ENCODE measurements at places on chromosomes 4 and X.

DNA sequence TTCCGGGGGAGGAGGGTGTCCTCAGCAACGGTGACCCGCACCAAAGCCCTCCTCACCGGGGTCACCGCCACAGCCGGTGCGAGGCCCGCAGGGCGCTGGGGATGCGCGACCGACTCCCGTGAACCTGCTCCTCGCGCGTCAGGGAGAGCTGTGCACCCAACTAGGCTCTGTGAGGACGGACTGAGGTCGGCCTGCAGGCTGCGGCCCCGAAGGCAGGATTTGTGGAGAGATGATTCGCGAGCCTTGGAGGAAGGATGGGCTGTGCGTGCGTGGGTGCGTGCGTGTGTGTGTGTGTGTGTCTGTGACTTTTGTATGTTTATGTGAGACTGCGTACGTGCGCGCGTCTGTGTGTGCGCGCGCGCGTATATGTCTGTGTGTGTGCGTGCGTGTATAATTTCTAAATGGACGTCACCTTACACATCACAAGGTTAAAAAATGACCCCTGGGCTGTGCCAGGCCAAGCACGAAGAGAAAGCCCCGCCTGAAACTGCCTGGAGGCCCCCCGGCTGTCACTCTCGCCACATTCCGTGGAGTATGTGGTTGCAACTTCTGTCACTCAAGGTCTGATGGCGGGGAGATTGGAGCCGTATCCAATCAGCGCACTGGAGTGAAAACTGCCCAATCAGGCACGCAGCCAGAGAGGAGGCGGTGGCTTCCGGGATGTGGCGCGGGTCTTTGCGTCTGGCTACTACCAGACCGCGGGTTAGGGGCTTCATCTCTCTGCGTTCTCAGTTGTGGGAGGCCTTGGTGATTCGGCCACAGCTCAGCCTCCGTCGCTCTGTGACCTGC, at the start of gene ZNF141:
ZNF141 (plus strand) TSS at position 672 of the 789 bp plus-strand sequence. CDS start 170 bp downstream, outside the sequence.
- DNase-seq = peak; percentile 78

GRCh38 chr4:1488831-1489638, 82.8 kb upstream of the NKX1-1 start:
- peak; percentile 9 for DNase-seq

DNA sequence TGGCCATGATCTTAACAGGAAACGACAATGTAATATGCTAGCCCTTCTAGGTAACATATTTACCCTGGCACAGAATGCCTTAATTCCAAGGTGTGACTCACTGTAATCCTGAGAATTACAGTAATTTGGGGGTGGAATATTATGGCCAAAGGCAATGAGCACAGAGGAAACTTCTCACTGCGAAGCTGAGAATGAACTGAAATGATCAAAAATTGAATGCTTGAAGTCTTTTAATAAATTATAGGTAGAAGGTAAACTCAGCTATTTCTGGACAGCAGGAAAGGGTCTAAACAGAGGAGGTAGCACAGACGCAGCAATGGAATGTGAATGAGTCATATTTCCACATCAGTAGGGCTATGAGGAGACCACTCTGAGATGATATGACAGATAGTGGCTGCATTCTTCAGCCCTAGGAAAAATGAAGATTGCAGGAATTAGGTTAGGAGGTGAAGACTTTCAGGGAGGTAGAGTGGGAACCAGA, 312.6 kb downstream of the PACRGL start:
- DNase-seq = no peak

DNA sequence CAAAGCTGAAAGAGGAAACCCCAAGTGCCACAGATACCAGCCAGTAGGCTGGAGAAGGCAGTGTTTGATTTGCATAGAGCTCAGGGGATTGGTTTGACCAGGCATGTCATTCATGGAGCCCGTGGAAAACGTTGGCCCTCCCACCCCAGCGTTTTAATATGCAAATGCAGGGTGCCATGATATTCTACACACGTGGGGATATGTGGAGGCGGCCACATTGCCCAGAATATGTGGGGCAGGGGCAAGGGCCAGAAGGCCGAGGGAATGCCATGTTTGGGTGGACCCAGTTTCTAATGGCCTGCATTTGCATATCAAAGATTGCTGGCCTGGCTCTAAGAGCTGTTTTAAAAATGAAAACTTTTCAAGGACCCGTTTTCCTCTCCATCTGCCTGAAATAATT, 71.1 kb downstream of the MAP9 start:
- DNase-seq = no peak

DNA sequence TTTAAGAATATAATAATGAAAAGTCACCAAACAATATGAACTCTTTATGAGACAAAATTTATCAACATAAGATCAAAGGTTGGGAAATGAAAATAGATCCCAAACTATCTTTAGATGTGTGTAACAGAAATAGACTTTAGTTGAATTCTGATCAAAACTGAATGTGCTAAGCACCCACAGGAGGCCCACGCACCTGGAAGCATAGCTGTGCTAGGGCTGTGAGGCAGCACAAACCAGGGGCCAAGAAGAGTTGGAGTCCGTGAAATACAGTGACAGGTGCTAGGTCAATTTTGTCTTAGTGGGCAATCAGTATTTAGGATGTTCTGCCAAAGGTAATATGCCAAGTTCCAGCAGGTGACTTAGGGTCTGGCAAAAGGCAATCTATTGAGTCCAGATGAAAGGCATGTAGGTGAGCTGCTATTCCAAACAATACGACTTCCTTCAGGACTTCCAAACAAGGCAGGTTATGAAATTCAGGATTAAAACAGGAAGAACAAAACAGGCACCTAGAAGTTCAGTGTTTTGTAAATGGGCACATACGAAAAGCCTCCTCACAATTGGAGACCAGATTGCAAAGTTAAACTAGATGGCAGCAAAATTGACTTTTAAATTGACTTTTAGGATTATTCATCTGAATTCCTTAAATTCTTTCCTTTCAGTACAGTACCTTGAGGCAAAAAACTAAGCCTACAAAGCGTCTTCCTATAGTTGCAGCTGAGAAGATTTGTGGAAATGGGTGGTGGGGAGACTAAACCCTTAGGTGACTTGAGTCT, 4.7 kb upstream of the PCDH18 start:
- no peak for DNase-seq

DNA sequence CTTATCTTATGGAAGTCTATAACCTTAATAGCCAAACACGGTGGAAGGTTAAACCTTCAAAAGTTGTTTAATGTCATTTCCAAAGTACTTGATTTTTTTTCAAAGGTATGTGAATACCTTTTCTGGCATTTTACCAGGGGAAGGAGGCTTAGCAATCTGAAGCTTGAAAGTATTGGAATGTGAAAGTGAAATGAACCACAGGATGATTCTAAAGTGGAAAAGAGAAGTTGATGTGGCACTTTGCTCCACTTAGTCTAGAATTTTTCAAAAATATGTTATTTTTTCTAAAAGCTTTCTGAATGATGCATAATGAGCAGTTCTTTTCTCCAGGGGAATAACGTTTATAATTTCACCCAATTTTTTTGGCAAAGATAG, 19.2 kb downstream of the PI4K2B start:
- no peak for DNase-seq

DNA sequence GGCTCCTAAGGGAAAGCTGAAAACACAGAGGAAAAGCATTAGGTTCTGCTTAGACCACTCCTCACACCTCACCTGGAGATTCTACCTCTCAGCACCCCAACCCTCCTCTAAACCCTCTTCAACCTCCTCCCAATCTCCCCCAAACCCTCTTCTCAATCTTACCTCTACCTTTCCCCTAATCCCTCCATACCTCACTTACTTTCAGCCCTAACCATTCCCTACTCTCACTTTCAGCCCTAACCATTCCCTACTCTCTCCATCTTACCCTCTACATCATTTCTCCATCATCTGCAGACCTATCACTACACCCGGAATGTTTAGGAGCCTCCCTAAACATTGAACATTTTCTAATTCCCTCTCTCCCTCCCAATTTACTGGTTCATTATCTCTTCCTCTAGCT, 3.5 kb downstream of the RTL3 start:
- DNase-seq = no peak

GRCh38 chr4:138163171-138163570, 79.0 kb downstream of the SLC7A11 start:
- DNase-seq = no peak

- no peak for DNase-seq
Measured at GRCh38 chr4:41177016-41177415, 37.3 kb downstream of the APBB2 start.

- no peak for DNase-seq
Measured at GRCh38 chrX:20472148-20472547, 205.4 kb upstream of the RPS6KA3 start.

DNA sequence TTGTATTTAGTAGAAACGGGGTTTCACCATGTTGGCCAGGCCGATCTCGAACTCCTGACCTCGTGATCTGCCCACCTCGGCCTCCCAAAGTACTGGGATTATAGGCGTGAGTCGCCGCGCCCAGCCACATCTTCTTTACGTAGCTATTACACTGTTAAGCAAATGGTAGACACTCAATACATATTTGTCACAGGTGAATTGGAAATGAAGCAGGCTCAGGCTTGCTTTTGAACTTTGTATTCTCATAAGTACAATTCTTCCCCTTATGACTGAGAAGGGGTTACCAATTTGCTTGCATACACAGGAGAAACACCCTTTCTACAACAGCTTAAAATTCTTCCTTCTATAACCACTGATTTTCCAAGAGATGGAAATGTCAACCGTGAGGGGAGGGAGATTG, 787 bp upstream of the SRPX2 start:
- DNase-seq = no peak

DNA sequence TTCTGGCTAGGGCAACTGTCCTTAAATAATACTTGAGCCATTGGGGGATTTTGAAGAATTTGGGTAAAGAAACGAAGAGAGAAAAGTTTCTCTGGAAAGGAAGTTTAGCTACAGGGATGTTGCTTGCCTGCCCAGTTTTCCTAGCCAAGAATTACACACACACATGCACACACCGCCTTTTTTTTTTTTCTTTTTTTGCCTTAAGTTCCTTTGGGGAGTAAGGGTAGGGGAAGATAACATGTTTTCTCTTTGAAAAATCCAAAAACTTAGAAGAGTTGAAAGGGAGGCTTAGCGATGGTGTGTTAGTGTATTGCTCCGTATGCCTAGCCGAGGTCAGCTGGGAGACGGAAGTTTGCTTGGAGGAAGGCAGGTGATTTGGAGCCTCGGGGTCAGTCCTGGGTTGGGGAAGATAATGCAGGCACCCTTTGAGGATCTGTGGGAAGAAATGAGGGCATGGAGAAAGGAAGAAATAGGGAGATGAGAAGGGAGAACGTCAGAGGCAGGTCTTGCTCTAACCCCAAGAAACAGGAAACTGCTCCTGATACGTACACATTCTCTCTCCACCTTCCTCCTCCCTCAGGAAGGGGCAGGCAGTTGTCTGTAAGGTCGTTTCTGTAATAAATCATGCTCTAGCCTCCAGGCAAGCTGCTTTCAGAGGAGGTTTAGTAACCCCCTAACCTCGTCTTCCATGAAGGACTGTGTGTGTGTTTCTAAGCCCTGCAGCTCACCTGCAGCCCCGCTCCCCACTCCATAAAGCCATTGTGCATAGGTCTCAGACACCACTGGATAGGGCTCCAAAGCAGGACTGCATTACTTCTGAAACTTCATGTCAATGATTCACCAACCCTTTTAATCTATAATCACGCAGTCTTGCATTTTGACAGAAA, 10.5 kb downstream of the KLF3 start:
- no peak for DNase-seq

GRCh38 chrX:120457766-120458180, 11.3 kb downstream of the LAMP2 start:
- DNase-seq = no peak

GRCh38 chrX:18725310-18725943, 18.0 kb downstream of the PPEF1 start:
- DNase-seq = no peak

- DNase-seq = no peak
Measured at GRCh38 chrX:48003367-48003757, 427 bp downstream of the ZNF182 start.

DNA sequence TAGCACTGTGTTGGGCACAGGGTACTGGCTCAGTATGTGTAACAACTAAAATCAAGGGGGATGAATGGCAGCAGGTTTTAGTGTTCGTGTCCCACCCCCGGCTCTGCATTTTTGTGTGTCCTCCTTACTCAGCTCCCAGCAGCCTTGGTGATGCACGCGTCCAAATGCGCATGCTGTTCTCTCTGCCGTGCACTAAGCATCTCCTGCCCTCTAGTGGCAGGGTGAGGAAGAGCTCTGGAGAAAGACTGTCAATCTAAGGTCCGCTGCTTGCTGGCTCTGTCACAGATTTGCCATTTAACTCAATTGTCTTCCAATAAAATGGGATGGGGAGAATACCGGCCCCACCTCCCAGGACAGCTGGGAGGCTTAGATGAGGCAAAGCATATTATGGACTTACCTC, 61.4 kb downstream of the WFS1 start:
- no peak for DNase-seq

- no peak for DNase-seq
Measured at GRCh38 chr4:98969878-98970785, 25.4 kb upstream of the METAP1 start.

DNA sequence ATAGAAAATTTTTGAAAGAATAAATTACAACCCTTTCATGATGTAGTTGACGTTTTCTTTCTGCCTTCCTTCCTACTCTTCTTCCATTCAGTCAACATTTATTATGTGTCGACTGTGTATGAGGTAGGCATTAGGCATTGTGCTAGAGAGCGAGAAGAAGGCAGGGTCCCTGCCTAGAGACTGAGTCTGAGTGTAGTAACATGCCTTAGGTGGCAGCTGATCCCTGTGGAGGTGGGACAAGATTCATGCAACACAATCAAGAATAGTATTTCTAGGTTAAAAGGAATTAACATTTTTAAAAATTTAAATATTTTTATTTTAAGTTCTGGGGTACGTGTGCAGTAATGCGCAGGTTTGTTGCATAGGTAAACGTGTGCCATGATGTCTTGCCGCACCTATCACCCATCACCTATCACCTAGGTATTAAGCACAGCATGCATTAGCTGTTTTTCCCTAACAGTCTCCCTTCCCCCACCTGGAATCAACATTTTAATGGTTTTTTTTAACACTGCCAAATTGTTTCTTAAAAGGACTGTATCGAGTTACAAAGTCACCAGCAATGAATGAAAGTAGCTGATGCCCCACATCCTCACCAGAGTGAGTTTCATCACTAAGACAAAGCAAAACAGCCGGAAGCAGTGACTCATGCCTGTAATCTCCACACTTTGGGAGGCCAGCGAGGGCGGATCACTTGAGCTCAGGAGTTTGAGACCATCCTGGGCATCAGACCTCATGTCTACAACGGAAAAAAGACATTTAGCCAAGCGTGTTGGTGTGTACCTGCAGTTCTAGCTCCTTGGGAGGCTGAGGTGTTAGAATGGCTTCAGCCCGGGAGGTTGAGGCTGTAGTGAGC, 84.0 kb downstream of the WWC2 start:
- DNase-seq = no peak

GRCh38 chr4:98027827-98028226, 115.4 kb downstream of the STPG2 start:
- no peak for DNase-seq

DNA sequence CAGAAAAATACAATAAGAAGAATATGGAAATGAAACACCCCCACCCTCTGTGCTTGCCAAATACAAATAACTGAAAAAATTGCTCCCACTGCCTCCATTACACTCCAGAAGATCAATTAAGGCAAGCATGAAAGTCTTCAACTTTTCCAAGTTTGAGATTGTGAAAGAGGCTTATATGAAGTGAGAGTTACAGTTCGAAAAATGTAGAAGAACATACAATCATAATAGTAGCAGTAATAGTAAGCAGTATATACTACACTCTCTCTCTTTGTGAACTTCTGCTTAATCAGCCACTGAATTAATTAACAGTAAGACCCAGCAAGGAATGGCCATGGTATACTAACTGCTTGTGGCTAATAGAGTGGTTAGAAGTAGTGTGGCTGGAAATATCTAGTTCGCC, 923.2 kb downstream of the RPA4 start:
- no peak for DNase-seq

GRCh38 chr4:27315625-27316024, 455.0 kb downstream of the STIM2 start:
- DNase-seq = no peak

Measured in T-helper 1 cell (primary cell).